ENCODE measurements at places on chromosomes 11 and 22.

DNA sequence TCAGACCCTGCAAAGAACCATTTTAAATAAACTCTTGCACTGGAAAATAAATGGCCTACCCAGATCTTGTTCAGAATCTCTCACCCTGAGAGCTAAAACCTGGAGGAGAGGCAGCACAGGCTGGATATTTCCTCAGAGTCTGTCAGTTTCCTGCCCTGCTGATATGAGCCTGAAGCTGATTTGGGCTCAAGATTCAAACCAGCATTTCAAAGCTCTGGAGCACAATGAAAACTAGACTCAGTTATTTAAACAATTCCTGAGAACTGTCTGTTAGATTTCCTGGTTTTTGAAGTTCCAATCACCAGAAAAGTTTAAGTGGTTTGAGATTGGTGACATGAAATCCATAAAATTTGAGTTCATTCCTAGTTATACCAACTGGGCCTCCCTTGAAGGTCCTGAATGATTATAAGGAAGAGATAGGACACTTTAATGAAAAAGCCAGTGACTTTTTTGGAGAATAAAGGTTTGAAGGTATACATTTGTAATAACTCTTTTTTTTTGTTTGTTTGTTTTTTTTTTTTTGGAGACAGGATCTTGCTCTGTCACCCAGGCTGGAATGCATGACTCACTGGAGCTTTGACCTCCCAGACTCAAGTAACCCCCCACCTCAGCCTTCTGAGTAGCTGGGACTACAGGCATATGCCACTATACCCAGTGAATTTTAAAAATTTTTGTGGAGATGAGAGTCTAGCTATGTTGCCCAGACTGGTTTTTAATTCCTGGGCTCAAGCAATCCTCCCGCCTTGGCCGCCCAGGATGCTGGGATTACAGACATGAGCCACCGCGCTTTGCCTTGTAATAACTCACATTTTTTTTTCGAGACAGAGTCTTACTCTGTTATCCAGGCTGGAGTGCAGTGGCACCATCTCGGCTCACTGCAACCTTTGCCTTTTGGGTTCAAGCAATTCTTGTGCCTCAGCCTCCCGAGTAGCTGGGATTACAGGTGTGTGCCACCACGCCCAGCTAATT is 8.0 kb upstream of the ESAM start:
- no peak for DNase-seq

GRCh38 chr11:7905961-7906429 is 25.1 kb downstream of the OR10A6 start:
- no peak for DNase-seq

DNA sequence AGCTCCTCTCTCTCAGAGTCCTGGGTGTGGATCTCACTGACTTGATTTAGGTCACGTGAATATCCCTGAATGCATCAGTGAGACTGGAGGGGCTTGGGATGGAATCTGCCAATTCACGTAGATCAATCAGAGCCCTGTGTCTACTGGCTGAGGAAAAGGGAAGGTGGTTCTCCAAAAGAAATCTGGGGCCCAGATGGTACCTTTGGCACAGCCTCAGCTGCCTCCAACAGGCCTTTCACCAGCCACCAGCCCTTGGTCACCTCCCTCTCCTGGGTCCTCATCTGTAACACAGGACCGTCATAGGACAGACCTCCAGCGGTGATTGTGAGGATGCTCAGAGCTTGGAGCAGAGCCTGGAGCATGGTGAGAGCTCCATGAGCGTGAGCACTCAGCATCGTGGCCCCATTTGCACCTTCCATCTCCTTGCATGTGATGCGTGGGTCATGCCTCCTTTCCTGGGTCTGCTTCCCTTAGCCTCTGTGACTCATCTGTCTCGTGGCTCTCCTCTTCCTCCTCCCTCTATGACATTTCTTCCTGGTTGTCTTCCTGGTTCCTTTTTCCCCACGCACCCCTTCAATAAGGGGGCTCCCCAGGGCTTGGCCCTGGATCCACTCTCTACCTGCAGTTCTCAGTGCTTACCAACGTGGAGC is 7.5 kb upstream of the MIEF1 start:
- no peak for DNase-seq

GRCh38 chr11:33690290-33691065 is 10.1 kb downstream of the C11orf91 start:
- DNase-seq, result no peak

DNA sequence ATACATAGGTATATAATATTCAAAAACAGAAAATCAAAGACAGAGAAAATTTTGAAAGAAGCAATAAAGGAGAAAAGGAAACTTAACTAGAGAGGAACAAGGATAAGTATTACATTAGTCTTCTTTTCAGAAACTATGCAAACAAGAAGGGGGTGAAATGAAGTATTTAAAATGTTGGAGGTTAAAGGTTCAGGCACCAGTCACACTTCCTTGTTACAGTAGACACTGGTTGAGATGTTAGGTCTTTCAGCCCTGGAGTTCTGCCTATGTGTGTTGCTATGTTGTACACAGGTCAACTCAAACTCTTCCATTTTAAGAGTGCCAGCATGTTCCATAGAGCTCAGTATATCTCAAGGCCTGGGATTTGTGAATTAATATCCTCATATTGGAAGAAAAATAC is 6.0 kb upstream of the MS4A4A start:
- no peak for DNase-seq

DNA sequence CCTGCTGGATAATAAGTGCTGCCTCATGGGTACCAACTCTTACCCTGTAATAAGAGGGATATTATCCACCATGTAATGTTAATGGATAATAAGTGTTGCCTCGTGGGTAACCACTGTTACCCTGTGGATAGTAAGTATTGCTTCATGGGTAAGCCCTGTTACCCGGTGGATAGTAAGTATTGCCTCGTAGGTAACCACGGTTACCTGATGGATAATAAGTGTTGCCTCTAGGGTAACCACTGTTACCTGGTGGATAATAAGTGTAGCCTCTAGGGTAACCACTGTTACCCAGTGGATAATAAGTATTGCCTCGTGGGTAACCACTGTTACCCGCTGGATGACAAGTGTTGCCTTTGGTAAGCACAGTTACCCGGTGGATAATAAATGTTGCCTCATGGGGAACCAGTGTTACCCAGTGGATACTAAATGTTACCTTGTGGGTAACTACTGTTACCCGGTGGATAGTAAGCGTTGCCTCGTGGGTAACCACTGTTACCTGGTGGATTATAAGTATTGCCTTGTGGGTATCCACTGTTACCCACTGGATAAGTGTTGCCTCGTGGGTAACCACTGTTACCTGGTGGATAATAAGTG is 18.6 kb upstream of the NXPE4 start:
- DNase-seq, result no peak

GRCh38 chr11:33544593-33545373 is 155.8 kb downstream of the C11orf91 start:
- no peak for DNase-seq

DNA sequence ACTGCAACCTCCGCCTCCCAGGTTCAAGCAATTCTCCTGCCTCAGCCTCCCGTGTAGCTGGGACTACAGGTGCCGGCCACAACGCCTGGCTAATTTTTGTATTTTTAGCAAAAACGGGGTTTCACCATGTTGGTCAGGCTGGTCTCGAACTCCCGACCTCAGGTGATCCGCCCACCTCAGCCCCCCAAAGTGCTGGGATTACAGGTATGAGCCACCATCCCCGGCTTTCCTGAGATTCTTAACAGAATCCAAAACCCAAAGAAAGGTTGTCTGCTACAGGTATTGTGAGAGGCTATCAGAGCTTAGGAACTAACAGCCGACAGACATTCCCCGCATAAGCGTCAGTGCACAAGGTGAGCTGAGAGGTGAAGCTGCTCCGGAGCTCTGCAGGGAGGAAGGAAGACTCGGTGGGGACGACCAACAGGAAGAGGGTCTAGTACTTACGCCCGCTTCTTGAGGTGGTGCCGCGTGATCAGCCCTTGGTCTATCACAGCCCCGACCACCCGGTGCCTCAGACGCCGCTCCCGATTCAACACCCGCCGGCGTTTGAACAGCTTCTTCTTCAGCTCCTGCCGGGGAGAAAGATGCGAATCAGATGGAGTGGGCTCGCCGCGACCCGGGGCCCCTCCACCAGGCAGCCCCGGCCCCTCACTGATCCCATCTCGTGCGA is 470 bp downstream of the C11orf98 start:
- peak; percentile 58 for DNase-seq

DNA sequence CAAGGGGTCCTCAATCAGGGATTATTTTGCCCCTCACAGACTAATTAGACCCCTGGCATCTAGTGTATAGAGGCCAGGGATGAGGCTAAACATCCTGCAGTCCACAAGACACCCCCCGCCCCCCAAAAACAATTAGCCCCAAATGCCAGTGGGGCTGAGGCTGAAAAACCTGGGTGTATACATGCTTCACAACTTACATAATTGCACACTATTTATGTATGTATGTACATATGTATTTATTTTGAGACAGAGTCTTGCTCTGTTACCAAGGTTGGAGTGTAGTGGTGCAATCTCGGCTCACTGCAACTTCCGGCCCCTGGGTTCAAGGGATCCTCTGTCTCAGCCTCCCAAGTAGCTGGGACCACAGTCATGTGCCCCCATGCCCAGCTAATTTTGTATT is 28.8 kb upstream of the SHANK2 start:
- no peak for DNase-seq

- no peak for DNase-seq
Measured at GRCh38 chr22:33057363-33057995, 702 bp downstream of the SYN3 start.

DNA sequence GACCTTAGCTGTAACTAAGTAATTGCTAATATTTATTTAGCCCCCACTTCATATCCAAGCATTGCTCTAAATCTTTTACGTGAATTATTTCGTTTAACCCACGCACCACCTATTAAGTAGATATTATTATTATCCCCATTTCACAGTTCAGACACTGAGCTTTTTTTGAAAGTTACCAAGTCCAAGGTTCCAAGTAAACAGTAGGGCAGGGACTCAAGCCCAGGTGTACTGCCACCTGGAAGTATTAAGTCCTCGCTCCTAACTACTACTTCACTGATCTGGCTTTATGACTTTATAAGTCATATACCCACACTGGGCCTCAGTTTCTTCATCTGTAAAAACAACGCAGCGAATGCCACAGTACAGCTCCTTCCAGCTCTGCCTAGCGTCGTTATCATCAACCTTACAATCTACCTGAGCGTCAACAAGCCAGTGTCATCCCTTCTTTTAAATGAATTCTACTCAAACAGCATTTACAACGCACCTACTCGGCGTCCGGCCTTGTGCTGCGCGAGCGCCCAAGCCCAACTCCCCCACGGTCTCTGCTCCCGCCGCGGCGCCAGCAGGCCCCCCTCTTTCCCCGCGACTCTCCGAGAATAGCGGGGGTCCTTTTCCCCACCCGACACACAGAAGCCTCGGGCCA is 624 bp downstream of the TMEM41B start:
- DNase-seq, result no peak

DNA sequence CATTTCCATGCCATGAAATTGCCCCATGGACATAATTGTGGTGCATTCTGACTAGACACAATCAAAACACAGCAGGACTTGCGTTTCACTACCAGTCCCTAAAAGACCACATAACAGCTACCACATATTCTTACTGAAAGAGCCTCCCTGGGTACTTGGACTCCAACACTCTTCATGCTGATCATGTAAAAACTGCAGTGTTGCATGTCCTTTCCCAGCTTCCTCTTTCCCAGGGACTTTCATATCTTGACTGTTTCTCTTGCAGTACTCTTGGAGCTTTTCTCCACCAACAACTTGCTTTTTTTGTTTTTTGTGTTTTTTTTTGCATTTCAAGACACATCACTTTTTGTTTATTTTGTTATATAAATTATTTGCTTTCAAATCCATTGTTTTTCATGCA is 22.9 kb downstream of the MS4A6E start:
- no peak for DNase-seq

DNA sequence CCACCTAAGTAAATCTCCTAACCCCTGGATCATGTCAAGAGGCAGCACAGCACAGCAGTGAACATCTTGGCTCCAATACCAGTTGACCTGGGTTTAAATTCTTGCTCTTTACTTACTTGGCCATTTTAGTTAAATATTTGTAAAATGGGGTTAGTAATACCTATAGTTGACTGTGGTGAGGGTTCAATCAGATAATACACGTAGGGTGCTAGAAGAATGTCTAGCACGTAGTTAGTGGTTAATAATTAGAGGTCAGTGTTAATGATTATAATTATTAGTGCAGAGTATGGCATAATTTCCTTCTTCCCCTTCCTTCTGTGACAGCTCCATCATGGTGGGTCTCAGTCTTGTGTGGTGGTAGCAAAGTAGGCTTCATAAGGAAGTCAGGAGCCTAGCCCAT is 520.8 kb downstream of the INSC start:
- DNase-seq, result no peak

DNA sequence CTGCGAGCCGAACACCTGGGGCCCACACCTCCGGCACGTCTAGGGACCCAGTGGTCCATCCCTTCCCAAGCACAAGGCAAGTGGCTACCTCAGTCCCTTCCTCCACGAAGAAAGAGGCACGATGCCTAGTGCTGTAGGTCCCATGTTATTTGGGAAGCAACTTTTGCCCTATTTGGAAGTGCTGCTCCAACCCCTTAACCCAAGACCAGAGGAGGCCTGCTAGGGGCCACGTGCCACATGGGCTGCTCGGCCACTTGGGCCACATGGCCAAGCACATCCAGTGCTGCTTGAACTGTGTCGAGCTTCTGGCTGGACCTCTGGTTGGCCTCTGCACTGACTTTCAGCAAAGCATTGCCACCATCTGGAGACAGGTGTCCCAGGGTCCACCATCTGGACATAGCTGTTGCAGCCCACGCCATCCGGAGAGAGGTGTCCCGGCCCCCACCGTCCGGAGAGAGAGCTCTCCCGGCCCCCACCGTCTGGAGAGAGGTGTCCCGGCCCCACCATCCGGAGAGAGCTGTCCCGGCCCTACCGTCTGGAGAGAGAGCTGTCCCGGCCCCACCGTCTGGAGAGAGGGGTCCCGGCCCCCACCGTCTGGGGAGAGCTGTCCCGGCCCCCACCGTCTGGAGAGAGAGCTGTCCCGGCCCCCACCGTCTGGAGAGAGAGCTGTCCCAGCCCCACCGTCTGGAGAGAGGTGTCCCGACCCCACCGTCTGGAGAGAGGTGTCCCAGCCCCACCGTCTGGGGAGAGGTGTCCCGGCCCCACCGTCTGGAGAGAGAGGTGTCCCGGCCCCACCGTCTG is 6.5 kb upstream of the B4GALNT4 start:
- DNase-seq, result no peak

All from HuH-7 (cell line).